Body of pancreas (tissue), 4 donors: ENCODE measurements at places on chromosomes 4 and X.

GRCh38 chr4:174340714-174341113 lies 57.0 kb downstream of the CEP44 start:
- no peak overlapping the region for H3K4me3 ChIP-seq
- no peak for DNase-seq
- H3K27me3 ChIP-seq = no peaks in the 10 kb centered on the region
- H3K4me1 ChIP-seq = no peaks in the 10 kb centered on the region

GRCh38 chr4:6974138-6974848 lies 64.7 kb downstream of the TBC1D14 start:
- H3K36me3 ChIP-seq = no peaks in the 10 kb centered on the region
- H3K4me1 ChIP-seq = peaks cover 8% of the 10 kb centered on the region
- H3K27me3 ChIP-seq = no peaks in the 10 kb centered on the region
- H3K4me3 ChIP-seq = no peak overlapping the region

GRCh38 chr4:186201535-186202230 lies 10.3 kb downstream of the CYP4V2 start:
- H3K27ac ChIP-seq = no peak overlapping the region
- H3K4me3 ChIP-seq = no peak overlapping the region
- DNase-seq = peak; percentile 72
- H3K36me3 ChIP-seq = no peaks in the 10 kb centered on the region
- no peaks in the 10 kb centered on the region for H3K27me3 ChIP-seq

GRCh38 chrX:16979226-16979625 lies 32.8 kb downstream of the REPS2 start:
- no peak overlapping the region for H3K27ac ChIP-seq
- peaks cover 20% of the 10 kb centered on the region for H3K4me1 ChIP-seq
- no peak for DNase-seq
